ENCODE measurements at places on chromosomes 4 and X.

DNA sequence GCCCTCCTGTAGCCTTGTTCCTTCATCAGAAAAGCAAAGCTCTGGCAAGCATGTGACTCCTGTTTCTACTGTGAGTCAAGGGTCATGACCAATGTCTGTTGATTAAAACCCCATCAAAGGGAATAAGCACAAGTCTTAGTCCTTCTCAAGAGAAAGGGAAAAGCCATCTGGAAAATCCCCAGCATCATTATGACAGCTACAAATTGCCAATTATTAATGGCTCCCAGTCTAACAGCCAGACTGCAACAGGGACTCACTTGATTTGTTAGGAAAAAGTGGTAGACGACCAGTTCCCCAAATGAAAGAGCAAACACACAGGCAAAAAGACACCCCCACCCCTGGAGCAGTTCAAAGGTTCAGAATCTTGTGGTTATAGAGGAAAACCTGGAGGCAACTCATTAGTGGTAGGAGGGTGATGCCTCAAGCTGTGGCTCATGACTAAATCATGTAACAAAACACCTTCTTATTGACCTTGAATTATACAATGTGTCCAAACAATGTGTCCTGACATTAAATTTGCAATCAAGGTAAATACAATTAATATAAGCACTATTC lies 315.7 kb downstream of the HNRNPD start:
- DNase-seq: no peak

- DNase-seq: no peak
Measured at GRCh38 chr4:181676546-181676945, 566.7 kb upstream of the TENM3 start.

DNA sequence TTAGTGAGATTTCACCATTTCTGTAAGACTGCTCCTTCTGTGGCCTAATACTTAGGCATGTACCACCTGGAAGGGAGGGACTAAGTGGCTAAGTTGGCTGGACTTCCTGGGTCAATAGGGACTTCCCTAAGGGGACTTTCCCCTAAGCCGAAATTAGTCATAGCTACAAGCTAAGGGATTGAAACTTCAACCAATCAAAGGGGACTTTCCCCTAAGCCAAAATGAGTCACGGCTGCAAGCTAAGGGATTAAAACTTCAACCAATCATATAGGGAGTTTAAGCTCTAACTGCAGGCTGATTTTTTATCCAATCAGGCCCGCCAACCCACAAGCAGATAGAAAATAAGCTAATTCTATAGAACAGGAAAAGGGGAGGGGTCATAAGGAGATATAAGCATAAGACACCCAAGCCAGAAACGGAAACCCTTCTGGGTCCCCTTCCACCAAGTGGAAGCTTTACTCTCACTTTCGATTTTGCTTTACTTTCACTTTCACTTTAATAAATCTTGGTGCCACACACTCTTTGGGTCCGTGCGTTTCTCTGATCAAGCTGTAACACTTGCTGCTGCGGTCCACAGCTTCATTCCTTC lies 382.8 kb downstream of the KLHL4 start:
- no peak for DNase-seq

- no peak for DNase-seq
Measured at GRCh38 chrX:107677501-107677901, 49.2 kb downstream of the PRPS1 start.

DNA sequence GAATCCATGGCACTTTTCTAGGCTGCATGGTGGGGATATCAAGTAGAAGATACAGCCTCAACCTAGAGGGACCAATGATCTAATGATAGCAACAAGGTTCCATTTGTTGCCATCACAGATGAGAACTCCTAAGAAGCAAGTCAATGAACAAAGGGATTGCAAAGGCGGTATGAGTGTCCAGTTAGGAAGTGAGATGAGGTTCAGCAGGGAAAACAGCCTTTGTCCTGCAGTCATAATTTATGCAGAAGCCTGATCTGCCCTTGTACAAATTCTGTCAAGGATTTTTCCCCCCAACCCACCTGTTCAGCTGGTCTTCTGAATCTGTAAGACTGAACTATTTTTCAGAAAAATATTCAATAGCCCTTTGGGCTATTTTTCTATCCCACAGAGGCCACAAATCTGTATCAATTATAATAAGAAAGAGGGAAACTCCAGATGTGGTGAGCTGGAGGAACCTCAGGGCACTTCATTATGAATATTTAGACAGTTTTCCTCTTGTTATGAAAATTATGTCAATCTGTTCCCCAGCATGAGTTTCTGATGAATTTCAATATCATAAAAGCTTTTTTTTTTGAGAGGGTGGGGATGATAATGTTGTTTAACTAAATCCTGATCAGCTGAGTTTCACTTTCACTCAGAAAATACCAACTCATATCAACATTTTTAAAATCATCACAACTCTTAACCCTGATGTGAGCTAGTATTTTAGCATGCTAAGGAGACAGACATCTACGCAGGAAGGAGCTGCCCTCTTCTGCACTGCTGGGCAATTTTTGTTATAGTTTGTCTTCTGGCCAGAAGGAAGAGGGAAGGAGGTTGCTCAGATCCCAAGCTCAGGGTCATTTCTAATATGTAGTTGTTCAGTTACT lies 127.2 kb upstream of the MAP3K15 start:
- DNase-seq: no peak

GRCh38 chrX:36650622-36651021 lies 357.5 kb upstream of the FAM47C start:
- DNase-seq: no peak

DNA sequence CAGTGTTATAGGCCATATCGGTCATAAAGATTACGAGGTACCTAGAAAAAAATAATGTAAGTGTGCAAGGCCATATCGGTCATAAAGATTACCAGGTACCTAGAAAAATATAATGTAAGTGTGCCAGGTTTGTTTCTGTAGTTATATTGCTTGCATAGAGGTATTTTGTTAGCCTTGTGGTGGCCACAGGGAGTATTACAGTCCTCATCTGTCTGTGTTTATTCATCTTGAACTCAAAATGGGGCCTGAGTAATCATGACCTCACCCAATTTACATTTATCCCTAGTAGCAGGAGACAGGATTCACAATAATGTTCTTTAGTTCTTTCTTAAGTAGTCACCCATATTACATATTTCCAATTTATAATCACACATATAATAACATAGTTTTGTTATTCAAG lies 459.7 kb downstream of the MID1IP1 start:
- DNase-seq: no peak

DNA sequence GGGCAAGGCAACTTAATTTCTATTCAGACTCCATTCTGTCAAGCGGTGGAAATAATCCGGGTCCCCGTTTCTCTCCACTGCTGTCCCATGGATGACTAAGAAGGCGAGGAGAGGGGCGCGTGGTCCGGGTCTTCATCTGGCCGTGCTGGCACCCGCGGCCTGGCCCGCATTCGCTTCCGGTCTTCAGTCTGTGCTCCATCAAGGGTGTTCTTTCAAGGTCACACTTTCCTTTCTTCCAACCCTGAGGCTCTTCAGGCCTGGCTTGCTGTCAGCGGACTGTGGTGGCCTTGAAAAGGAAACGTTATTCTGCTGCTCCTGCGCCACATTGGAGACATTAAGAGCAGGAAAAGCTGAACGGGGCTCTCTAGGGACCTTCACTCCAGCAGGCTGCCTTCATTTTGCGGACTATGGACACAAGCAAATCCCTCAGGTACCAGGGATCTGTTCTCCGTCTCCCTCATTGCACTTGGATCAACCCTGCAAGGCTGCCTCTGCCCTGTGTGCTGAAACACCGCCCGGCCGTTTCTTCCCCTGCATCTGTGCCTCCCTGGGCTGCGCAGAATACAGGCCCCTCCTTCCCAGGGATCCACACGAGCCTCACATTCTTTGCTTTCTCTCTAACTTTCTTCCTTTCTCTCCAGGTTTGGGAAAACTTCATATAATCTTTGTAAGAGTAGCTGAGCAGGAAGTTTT lies 5.7 kb upstream of the SLC25A4 start:
- DNase-seq: no peak

DNA sequence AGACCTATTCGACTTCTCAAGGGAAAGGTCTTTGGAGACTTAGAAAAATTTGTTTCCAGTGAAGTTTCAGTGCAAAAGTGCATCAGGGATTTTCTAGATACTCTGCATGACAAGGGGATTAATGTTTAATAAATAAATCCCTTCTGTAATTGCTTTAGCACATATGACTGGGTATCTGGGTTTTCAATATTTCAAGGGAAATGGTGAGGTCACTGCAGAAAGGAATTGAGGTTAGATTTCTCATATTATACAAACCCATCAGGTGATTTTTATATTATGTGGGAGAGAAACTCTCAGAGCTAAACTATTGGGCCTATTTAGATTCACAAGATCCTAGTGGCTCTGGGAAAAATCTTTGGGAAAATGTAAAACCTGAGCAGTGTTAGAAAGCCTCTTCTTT lies 48.3 kb upstream of the SLC4A4 start:
- no peak for DNase-seq

DNA sequence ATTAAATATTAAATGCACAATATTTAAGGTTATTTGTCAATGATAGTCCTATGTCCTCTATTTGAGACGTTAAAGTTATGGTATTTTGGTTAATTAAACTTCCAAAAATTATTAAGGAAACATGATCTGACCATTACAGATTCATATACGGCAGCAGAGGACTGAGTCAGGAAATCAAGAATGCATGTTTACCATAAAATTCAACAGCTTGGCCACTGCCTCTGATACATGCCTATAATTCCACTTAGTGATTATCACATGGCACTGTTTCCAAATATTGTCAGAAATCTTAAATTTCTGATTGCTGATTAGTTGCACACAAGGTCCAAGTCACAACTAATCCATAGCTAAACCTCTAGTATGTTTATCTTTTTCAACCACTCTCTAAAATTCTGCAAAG lies 232.2 kb upstream of the UGT8 start:
- no peak for DNase-seq

DNA sequence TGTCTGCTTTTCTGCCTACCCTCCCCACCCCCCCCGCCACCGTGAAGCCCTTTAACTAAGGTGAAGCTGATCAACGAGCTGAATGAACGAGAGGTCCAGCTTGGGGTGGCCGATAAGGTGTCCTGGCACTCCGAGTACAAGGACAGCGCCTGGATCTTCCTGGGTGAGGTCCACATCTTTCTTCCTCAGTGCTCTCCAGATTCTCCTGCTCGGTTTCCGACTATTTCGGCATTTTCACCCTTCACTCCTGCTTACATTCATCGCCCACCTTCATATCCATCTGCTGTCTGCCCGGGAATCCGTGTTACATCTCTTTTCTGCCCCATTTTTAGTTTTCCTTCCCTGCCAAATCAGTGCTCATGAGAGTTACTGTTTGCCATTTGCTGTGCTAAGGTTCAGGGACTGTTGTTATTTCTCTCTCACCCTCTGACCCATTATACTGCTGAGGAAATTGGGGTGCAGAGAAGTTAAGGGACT lies 459 bp downstream of the RBMX2 start:
- no peak for DNase-seq

DNA sequence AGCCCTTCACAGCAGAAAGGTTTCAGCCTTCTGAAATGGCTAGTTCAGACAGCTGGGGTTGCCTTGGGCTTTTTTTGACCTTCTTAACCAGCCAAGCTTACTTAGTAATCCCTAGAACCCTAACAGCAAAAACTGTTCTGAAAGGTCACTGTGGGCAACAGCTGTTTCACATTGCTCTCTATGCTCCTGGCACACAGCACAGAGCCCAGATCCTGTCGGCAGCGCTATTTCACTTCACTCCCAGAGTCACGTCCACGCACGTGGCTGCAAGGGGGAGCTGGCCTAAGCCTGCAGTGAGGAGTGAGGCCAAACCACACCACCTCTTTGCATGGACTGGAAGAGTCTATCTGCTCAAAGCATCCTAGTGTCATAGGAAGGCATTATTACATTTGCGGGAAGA lies 32.0 kb upstream of the STS start:
- DNase-seq: no peak

DNA sequence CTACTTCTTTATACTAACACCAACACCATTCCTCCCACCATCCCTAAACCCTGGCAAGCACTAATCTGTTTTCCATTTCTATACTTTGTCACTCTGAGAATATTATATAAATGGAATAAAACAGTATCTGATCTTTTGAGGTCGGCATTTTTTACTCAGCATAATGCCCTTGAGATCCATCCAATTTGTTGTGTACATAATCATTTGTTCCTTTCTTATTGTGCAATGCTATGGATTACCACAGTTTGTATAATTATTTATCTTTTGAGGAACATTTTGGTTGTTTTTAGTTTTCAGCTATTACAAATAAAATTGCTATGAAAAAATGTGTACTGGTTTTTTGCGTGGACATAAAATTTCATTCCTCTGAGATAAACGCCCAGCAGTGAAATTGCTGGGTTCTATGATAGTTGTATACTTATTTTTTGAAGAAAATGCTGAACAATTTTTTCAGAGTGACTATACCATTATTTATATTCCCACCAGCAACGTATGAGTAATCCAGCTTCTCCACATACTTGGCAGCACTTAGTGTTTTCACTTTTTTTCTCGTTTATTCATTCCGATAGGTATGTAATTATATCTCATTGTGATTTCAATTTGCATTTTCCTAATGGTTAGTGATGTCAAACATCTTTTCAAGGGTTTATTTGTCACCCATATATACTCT lies 154.3 kb upstream of the DCAF8L1 start:
- no peak for DNase-seq

DNA sequence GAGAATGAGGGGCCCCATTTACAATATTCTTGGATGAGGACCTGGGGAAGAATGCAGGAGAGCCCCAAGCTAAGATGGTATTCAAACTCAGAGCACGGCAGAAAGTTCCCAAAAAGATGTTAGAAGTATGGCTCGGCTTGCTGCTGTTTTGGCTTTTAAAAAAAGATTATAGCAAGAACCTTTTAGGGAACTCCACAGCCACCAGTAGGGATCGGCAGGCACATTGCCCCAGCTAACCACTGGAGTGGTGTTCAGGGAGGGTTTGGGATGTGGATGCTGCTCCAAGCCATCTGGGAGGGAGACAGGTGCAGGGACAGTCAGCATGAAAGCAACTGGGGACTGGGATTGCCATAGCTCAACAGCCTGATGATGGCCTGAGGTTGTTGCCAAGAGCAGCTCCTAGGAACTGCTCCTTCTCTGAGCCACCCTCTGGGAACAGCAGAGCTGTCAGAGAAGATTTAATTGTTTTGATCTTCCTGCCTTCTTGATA lies 63.0 kb downstream of the SORBS2 start:
- DNase-seq: no peak
